ENCODE measurements at places on chromosomes 12 and 14.
A peak's percentile ranks its signal among the peaks of the same experiment; 100 is the strongest.

- DNase-seq: no peak
These were observed 280.5 kb downstream of the FBXL14 start for GRCh38 chr12:1313906-1314305.

- DNase-seq: no peak
These were observed 3.0 kb upstream of the FAM177A1 start for GRCh38 chr14:35043046-35043445.

- no peak for DNase-seq
These were observed 58.3 kb downstream of the C12orf56 start for GRCh38 chr12:64332296-64332695.

DNA sequence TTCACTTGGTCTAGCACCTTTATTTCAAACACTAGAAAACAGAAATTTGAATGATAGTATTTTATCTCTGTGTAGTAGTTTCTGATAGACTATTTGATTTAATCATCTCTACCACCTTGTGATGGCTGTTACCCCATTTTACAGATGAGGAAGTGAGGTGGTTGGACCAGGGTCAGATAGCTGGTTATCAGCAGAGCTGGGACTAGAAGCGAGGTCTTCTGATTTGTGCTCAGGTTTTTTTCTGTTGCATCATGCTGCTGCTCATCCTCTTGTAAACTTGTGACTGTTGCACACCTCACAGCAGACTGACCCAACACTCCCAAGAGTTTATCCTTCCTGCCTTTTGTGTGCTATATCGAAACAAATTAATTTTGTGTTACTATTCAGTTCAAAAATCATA is 10.1 kb upstream of the MANSC4 start:
- DNase-seq: no peak

- DNase-seq: no peak
These were observed 862.2 kb upstream of the MDGA2 start for GRCh38 chr14:48537600-48537999.

GRCh38 chr12:91215940-91216454 is 33.4 kb upstream of the DCN start:
- no peak for DNase-seq

- DNase-seq: no peak
These were observed 128.2 kb downstream of the RGS6 start for GRCh38 chr14:72060460-72060859.

DNA sequence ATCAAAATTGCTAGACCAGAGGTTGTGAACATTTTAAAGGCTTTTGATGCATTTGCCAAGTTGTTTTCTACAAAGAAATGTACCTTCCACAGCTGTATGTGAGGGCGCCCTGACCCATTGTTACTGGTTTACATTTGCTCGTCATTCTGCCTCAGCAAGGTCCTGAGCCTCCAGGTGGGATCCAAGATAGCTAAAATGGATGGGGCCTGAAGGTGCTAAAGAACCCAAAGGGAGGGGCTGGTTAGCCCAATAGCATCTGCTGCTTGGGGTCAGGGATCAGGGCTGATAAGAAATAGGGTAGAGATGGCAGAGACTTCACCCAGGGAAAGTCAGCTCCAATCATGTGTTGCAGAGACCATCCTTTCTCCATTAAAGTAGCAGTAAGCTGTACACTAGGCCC is 43.1 kb downstream of the GALNT16 start:
- DNase-seq: no peak

DNA sequence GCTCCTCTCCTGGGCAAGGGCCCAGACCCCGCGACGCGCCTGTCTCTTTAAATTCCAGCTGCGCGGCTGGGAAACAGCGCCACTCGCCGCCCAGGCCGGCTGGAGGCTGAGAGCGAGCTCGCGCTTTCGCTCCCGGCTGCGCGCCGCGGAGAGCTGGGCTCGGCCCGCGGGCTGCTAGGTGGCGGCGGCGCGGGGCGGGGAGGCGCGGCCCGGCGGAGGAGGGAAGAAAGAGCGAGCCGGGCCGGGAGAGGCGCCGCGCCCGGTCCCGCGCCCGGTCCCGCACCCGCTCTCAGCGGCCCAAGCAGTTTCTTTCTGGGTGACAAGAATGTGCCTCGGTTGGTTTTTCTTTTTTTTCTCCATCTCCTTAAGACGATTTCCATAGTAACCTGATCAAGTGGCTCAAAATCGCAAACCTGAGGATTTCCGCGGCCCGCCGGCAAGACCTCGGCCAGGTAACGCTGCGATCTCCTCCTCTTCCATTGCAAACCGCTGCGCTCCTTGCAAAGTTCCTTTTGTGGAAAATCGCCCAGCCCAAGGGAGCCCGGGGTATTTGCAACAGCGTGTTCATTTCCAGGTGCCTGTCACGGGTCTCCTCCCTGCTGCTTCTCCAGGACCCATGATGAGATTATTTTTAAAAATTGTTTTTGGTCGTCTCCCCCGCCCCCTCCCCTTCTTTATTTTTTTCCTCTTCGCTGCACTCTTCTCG is 259.5 kb upstream of the E2F7 start:
- DNase-seq: peak; percentile 24

DNA sequence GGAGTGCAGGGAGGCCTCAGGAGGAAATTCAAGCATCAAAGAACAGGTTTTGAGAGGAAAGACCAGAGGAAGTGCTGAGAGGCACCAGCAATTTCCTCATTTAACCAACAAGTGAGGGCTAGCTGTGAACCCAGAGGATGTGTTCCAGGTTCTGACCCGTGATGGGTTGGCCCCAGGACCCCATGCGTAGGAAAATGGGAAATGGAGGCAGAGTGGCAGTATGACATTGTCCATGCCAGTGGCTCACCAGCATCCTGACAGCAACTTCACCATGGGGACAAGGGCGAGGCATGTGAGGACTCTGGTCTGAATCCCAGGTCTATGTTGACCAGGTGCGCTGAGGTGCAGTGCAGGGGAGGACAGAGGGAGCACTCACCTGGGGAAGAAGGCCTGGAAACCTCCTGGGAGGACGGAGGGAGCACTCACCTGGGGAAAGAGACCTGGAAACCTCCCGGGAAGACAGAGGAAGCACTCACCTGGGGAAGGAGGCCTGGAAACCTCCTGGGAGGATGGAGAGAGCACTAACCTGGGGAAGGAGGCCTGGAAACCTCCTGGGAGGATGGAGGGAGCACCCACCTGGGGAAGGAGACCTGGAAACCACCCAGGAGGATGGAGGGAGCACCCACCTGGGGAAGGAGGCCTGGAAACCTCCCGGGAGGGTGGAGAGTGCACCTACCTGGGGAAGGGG is 6.7 kb upstream of the CACNA2D4 start:
- DNase-seq: no peak

- no peak for DNase-seq
These were observed 48.7 kb downstream of the CCDC60 start for GRCh38 chr12:119383206-119383605.

DNA sequence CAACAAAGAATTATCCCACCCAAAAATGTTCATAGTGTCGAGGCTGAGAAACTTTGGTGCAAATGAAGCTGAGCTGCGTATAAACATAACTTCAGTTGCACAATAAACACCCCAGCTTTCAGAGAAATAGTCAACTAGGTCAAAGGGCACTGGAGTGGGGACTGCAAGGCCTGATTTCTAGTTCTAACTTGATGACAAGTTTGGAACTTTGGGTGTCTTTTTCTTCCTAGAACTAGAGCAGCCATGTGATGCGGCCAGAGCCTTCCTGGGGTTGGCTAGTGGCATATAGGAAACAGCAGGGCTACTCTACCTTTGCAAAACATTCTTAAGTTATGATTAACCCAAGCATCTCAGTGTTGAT is 298.4 kb upstream of the AMIGO2 start:
- no peak for DNase-seq

DNA sequence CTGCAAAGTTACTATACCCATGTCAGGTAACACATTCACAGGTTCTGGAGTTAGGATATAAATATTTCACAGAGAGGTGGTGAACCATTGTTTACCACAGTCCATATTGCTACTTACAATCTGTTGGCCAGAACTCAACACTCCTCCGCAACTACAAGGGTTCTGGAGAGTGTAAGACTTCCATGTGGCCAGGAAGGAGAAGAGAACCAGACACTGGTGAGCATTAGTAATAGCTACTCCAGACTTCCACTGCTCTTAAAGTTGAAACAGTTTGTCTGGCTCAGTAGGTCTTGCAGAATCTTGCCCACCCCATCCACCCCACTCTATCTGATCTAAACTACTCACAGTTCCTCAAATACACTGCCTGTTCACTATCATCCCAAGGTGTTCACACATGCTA is 369.6 kb downstream of the DUSP6 start:
- no peak for DNase-seq

DNA sequence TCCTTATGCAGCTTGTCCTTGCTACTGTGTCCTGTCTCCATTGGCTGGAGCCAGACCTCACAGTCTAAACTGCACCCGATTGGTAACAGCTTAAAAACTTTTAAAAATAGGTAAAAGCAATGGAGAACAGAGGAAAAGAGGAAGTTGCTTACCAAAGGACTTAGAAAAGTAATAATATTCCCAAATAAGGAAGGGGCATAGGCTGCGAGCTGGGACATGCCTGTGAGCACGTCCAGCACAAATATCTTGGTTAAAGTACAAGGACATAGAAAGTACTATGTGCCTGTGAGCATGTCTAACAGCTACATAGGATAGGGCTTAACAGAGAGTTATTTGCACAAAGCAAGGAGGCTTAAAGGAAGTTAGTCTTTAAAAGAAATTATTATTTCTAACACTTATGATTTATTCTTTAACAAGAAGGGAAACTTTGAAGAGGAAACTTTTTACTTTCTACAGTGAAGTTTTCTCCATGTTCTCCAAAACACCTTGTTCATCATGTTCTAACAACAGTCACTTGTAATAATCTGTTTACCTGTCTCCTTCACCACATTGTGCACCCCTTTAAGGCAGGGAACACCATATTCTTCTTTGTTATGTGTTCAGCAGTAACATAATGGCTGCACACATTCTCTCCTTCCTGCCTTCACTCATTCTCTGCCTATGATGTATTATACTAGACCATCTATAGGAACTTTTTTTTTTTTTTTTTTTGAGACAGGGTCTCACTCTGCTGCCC is 9.8 kb upstream of the UBE2N start:
- no peak for DNase-seq

DNA sequence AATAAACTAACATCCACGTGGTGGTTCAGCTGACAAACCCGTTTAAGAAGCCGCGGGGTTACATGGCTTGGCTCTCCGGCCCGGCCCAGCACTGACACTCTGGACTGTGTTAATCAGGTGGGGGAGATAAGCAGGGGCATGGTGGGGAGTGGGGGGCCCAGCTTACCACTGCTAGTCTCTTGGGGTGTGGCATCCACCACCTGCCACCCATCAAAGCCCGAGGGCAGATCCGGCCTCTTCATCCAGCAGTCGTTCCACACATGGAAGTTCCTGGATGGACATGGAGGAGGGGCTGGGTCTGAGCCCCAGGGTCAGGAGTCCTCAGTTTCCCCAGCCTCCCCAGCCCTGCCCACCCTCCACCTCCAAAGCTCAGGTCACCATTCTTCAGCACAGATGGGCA is 4.9 kb downstream of the TGM1 start:
- no peak for DNase-seq

- DNase-seq: no peak
These were observed 1039.9 kb upstream of the USP15 start for GRCh38 chr12:61220337-61220736.

GRCh38 chr12:68447797-68448260 is 115.7 kb upstream of the MDM1 start:
- no peak for DNase-seq

- no peak for DNase-seq
These were observed 459.6 kb downstream of the ZFP36L1 start for GRCh38 chr14:68333262-68333661.

DNA sequence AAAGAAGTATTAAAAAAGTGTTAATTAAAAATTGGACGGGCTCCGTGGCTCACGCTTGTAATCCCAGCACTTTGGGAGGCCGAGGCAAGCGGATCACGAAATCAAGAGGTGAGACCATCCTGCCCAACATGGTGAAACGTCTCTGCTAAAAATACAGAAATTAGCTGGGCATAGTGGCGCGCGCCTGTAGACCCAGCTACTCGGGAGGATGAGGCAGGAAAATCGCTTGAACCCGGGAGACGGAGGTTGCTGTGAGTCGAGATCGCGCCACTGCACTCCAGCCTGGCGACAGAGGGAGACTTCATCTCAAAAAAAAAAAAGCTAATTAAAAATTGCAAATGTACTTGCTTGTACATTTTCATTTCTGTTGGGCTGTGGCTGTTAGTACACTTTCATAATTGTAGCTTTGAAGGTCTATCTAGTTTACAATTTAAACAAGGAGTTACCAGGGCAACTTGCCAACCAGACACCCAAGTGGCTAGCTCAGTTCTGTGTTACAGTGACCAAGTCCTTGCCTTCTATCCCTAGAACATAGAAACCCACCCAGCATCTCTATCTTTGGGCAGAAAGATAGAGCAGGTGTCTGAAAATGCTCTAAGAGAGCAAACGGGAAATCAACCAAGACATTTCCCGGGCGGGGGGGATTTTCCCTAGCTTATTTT is 1.2 kb downstream of the COA8 start:
- no peak for DNase-seq

All from T1000 (cell line).